Stimulated activated CD4-positive, alpha-beta T cell treated with anti-CD3 and anti-CD28 coated beads, Interleukin-15, amount 100 ng/mL, for 24 hours (primary cell): ENCODE measurements at places on chromosomes 2 and 18.

GRCh38 chr2:43020296-43020695 lies 206.1 kb downstream of the ZFP36L2 start:
- no peak for DNase-seq

DNA sequence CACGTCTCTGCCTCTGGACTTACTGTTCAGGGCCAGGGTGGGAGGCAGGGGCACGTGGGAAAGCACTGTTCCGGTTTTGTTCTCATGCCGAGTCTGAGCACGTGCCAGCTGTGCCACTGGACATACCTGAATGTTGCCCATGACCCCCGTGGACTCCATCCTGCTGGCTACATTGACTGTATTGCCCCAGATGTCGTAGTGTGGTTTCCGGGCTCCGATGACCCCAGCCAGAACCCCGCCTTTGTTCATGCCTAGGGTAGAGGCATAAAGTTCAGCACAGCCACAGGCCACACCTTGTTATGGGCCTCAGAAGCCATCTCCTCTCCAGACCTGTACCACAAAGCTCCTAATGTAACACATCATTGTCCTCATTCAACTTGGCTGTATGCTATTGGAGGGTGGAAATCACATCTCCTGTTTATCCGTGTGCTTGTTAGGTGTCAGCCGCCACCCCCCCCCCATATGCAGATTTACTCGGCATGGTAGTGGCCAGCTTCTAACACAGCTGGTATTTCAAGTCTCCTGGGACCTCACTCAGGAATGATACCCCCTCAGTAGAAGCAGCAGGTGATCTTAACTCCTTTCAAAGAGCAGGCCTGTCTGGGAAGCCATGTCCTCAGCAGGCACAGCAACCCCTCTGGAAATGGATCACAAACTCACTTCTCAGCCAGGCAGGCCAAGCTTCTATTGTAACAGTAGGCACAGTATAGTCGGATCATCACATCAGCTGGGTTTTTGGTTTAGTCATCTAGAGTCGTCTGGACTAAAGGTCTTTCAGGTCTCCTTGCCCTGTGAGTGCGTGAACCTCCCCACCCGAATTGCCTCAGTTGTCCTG lies 27.6 kb downstream of the CENPO start:
- DNase-seq = no peak

DNA sequence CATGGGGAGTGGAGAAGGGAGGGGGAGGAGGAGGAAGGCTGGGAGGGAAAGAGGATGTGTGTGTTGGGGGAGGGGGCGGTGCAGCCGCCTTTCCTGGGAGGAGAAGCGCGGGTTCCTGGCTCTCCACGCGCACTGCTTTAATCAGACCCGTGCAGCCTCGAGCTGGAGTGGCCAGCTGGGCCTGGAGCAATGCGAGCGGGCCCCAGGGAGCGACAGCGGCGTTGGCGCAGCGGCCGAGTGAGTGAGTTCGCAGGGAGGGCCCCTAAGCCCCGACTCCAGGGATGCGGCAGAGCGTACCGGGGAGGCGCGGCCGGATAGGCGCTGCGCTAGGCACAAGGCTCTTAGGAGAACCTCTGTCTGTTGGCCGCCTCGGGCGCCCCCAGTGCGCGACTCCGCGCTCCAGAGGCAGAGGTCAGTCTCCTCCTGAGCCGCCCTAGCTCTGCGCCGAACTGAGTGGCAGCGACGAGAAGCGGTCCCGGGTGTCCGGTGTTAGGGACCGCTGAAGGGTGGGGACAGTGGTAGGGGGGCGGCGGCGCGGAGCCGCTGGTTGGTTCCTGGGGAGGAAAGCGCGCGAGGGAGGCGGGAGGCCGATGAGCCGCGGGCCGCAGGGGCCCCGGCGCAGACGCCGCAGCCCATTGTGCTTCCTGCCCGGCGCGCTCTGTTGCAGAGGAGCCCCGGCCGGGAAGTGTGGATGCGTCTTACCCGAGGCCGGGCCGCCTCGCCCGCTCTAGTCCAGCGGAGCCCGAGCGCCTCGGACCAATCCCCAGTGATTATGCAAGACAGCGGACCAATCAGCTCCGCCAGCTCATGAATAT lies 455 bp upstream of the DLX1 start:
- DNase-seq = peak; percentile 76

- peak; percentile 64 for DNase-seq
These were observed 633 bp downstream of the MALT1 start for GRCh38 chr18:58671632-58672564.

DNA sequence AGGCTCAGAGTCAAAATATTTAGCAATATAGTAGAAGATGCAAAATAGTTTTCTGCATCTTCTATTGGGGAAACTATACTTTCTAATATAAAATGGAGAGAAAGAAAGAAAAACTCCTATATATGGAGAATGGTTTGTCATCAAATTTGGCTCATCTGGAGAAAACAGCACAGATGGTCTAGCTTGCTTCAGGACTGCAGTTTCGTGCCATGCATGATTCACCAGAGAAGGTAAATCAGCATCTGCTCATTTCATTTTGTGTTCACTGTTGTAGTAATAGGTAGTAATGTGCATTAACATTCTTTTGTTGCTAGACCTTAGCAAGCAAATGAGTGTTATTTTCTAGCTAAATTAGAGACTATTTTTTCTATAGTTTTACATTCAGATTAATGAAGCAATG lies 179.0 kb downstream of the ASXL3 start:
- no peak for DNase-seq

DNA sequence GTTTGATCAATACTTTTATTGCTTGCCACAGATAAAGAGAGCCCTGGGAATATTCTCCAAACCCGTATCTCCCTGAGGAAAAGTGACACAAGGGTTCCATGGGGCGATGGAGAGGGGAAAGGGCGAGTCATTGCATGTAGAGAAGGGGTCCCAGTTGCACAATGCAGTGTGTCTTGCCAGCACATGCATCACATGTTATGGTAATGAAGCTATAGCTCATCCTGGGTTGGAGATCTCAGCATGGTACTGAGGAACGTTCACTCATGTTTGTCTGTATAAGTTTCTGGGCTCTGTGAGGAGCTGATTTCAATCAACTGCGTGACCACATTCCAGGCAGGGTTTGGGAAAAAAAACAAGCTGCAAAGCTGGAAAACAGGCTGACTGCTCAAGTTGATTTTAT lies 220.7 kb upstream of the MC4R start:
- no peak for DNase-seq
